ENCODE measurements at places on chromosomes 11 and 22.

DNA sequence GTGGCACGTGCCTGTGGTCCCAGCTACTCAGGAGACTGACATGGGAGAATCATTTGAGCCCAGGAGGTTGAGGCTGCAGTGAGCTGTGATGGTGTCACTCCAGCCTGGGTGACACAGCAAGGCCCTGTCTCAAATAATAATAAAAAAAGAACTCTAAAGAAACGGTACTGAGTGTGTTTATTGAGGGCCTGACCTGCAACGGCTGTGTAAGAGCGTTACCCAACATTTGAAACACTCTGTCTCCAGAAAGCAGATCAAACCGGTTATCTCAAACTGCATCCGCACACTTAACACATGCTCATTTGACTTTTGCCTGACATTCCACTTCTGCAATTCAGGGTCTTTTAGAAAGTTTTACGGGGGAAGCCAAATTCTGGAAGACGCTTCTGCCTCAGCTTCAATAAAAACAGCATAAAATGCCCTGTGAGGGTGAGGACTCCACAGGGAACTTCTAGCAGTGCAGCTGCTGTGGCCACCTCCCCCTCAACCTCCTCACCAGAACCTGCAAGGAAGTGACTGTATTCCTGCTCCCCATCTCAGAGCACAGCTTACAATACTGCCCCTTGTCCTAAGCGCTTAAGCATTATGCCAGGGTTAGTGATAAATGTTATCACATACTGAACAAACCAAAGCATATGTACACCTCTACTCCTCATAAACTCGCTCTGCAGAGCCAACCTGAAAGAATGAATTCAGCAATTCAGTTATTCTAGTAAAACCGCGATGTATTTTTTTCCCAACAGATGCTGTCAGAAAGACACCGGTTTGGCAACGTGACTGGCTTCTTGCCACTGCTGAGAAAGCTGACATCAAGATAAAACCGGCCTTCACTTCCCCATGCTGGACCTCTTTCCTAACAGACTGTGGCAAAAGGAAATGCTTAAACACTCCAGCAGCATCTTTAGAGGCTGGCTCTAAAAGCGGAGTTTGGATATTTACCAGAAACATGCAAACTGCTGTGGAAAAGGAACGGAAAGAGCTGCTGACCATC lies 52.2 kb downstream of the PRDM10 start:
- no peak for DNase-seq

- no peak for DNase-seq
Observed at GRCh38 chr22:19680911-19681862, 33.1 kb upstream of the SEPTIN5 start.

DNA sequence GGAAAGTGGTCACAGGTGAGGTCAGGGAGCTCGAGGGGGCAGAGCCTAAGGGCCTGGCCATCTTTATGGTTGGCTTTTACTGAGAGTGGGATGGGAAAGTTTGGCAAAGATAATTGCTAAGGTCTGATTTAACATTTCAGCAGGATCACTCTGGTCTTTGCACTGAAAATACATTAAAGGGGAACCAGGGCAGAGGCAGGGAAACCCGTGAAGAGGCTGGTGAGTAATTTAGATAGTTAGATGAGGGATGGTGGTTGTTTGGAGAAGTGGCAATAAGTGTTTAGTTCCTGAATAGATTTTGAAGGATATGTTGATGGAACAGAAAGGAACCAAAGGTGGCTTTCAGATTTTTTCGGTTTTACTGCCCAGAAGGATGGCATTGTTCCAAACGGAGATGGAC lies 50.8 kb downstream of the SCN3B start:
- no peak for DNase-seq

- no peak for DNase-seq
Observed at GRCh38 chr11:112281726-112282125, 21.1 kb upstream of the PLET1 start.

- no peak for DNase-seq
Observed at GRCh38 chr11:31218847-31219246, 150.7 kb downstream of the DCDC1 start.

All from stimulated activated CD4-positive, alpha-beta T cell treated with anti-CD3 and anti-CD28 coated beads, TNF-alpha, amount 100 ng/mL, for 48 hours (primary cell).